ENCODE measurements at places on chromosomes 4 and X.

- no peak for DNase-seq
Measured at GRCh38 chr4:57426779-57427395, 316.7 kb upstream of the IGFBP7 start.

DNA sequence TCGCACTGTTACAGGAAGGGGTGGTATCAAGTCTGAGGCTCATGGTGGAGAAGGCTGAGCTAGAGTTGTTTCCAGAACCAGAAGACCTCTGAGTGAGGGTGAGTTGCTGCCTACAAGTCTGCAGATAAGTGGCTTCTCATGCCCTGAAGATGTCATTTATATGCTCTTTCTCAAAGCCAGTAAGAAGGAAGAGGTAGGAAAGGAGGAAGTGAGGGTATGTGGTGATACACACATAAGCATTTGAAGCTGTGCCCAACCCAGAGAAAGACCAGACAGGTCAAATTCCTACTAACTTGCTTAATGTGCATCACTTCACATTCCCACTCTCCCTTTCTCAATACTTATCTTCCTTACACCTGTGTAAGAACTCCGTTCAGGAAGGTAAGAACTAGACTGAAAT is at the start of gene PPBP:
Gene PPBP (minus strand): TSS at position 130 of the 400 bp plus-strand sequence. CDS start 87 bp downstream, at position 43.
- no peak for DNase-seq

DNA sequence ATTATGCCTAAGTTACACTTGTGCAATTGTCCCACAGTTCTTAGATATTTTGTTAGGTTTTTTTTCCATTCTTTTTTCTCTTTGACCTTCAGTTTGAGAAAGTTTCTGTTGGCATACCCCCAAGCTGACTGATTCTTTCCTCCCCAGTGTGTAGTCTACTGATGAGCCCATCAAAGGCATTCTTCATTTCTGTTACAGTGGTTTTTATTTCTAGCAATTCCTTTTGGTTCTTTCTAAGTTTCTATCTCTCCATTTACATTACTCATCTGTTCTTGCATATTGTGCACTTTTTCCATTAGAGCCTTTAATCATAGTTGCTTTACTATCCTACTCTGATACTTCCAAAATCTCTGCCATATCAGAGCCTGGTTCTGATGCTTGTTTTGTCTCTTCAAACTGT is 31.9 kb downstream of the CASP6 start:
- no peak for DNase-seq

GRCh38 chr4:16035843-16036242 is 48.0 kb downstream of the PROM1 start:
- DNase-seq: no peak

- no peak for DNase-seq
Measured at GRCh38 chr4:14023896-14024295, 396.4 kb upstream of the BOD1L1 start.

DNA sequence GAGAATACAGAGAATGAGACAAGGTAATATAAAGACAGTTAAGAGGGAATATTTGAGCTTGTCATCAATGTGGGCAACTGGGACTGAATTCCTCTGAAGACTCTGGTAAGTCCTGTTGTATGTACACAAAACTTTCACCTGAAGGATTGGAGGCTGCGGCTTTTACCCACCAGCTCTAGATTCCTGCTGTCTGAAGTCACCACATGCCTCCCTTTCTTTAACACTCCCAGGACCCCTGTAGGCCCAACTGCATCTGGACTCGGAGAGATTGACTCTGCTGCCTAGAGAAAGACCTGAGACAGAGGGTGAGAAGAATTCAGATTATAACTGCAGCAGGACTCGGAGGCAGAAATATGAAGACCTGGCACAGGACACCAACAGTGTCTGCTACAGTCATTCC is 1048.0 kb downstream of the PDHA2 start:
- no peak for DNase-seq

- peak; percentile 4 for DNase-seq
Measured at GRCh38 chr4:67087897-67088296, 457.4 kb downstream of the CENPC start.

- DNase-seq: no peak
Measured at GRCh38 chrX:88425739-88426138, 321.3 kb upstream of the CPXCR1 start.

DNA sequence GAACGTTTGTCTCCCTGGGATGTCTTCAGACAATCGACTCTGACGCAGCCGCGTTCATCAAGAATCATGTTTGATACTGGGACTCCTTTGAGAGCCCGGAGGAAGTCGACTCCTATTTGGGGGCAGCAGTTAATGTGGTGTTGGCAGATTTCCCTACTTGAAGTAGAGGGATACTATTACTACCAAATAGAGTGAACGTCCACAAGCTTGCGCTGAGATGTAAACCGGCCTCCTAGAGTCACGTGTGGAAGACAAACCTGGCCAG is 18.7 kb downstream of the PIGG start:
- DNase-seq: no peak

DNA sequence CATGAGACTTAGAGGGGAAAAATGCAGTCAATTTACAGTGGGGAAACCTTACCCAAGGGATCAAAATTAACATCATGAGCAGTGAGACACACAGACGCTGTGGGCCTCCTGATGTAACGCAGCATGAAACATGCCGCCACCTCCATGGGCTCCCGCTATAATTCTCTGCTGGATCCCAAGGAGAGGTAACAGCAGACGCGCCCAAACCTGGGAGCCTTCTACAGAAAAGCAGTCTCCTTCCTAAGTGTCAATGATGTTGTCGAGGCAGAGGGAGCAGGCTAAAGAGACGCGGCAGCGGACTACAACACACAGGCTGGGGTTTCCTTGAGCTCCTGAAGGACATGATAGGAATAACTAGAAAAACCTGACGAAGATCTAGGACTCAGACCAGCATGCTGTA is 142.3 kb downstream of the AFAP1 start:
- DNase-seq: no peak

- DNase-seq: no peak
Measured at GRCh38 chrX:9598344-9598743, 133.5 kb downstream of the TBL1X start.

GRCh38 chr4:21915761-21916160 is 32.8 kb downstream of the KCNIP4 start:
- no peak for DNase-seq

DNA sequence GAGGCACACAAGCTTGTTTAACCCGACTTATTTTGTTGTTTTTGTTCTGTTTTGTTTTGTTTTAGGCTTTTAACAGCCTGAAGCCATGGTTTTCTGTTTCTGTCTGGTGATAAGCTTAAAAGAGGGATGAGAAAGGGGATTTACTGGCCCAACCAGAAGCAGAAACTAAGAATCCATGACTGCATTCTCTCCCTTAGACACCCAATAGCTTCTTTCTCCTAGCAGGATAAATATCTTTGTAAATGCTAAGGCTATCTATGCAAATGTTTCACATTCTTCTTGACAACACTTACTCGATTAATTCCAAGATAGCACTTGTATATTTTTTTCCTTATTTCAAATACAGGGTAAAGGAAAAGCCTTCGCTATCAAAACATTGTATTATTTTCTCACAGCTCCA is 53.7 kb upstream of the SMAD1 start:
- DNase-seq: no peak

DNA sequence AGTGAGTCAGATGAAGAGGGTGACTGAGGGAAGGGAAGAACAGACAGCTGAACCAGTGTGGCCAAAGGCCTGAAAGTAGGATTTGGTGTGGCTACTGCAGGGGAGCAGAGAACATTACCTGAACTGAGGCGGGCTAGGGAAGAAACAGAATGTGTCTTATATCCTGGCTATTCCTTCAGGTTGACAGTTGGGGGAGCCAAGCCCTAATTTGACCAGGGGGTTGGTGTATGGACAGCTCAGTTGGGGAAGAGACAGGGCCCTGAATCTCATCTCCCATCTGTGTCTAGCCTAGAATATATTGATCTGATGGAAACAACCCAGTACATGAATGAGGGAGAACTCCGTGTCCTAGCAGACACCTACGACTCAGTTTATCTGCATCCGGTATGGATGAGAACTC is 4.2 kb downstream of the HDAC6 start:
- DNase-seq: no peak

DNA sequence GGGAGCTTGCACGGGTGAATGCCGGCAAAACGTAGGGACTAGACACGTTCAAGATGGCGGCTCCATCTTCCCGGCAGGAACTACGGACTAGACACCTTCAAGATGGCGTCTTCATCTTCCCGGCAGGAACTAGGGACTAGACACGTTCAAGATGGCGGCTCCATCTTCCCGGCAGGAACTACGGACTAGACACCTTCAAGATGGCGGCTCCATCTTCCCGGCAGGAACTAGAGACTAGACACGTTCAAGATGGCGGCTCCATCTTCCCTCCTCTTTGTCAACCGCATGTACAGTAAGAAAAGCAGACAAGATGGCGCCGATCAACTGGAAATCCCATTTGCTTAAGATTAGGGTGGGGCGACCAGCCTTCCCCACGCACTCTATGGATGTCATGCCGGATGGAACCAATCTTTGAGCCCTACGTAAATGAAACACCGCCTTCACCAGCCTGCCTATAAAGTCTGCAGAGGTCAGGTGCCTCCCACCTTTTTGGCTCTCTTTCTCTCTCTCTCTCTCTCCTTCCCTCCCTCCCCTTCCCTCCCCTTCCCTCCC is 222.4 kb downstream of the CRLF2 start:
- DNase-seq: no peak

DNA sequence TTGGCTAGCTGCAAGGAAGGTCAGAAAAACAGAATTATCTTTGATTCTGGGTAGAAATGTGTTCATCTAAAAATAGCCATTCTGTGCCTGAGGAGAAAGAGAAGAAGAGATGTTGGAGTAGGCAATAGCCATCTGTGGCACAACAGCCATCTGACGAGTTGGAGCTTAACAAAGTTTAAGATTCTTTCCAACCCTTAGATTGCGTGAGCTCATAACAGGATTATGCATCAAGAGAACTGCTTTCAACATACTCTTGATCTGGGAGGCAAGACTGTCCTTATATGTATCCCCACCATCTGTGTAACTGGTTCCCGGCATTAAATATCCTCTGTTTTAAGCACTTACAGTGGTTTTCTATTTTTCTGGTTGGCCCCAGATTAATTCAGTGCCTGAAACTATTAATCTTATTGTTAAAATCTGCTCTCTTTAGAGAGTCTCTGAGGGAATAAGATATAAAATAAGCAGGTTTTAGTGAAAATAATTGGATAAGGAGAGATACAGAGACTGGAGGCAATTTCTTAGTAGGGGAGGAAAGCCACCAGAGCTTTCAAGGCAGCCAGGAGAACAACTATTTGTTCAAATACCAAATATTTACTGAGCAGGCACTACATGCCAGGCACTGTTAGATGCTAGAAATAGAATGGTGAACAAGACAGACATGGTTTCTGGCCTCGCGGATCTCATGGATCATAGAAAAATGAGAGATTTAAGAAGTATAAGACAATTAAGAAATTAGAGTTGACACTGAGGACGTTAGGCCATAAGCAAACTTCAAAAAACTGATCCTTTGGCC is 398.0 kb downstream of the SMARCA1 start:
- DNase-seq: no peak

GRCh38 chr4:94877973-94878372 is 120.2 kb downstream of the BMPR1B start:
- no peak for DNase-seq

DNA sequence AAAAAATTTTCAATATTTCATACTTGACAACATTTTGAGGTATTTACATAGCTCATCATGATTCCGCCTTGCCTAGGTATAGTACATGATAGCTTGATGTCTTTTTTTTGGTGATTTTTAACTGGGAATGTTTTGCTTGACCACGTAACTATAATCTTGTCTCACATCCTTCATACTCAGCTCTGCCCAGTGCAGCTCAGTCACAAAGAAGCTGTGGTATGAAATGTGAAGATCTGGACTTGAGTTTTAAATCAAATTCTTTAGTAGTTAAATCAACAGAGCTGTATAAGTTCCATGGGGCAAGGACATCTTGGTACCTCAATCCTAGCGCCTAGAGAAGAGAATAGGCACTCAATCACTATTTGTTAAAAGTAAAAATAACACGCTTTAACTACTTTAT is 276.3 kb upstream of the DKK2 start:
- DNase-seq: no peak

DNA sequence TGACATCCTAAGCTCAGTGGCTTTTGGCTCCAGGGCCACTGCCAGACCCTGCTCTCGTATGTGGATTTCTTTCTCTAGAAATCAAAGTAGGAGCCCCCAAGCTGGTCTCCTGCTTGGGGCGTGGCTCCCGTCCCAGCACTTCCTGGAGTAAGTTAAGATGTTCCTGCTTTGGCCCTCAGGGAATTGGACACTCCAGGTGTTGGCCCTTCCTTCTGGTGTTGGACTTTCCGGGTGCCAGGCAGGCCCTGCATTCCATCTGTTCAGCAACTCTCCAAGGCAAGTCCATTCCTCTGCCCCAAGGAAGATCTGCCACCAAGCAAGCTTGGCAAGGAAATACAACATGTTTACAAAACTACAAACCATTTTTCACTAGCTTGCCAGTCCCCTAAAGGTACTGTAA is 22.1 kb upstream of the GPC4 start:
- no peak for DNase-seq

GRCh38 chr4:168888715-168889215 is 121.3 kb downstream of the CBR4 start:
- DNase-seq: no peak

- DNase-seq: no peak
Measured at GRCh38 chr4:115711575-115711974, 598.2 kb upstream of the NDST4 start.
